ENCODE measurements at places on chromosomes 1 and 21.

DNA sequence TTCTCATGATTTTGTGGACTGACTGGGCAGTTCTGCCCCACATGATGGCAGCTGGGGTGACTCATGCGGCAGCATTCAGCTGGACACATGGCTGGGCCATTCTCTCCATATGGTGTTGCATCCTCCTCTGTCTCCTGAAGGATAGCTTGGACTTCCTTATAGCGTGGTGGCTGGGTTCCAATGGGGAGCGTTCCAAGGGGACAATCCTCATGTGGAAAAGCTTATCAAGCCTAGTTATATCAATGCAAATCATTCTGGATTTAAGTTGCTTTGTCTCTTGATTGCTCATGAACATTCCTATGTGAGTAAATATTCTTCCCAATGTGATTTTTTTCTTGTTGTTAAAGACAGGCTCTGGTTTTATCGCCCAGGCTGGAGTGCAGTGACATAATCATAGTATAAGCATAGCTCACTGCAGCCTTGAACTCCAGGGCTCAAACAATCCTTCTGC is 13.2 kb upstream of the SLC2A1 start:
- no peak for DNase-seq

DNA sequence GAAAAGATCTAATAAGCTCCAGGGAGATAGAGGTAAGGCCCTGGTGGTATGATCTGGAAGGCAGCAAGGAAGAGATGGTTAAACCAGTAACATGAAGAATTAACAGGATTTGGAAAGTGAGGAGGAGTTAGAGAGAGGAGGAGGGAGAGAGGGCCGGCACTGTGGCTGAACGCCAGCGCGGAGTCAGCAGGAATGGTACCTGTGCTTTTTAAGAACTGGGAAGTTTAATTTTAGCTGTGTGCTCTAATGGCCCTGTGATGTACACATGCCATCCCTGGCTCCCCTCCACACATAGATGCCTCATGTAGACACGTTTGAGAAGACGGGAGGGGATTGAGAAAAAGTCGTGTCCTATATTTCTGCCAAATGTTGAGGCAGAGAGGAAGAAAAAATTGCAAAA is 13.8 kb upstream of the AVPR1B start:
- DNase-seq: no peak

- no peak for DNase-seq
Measured at GRCh38 chr1:201305815-201306214, 22.5 kb downstream of the PKP1 start.

DNA sequence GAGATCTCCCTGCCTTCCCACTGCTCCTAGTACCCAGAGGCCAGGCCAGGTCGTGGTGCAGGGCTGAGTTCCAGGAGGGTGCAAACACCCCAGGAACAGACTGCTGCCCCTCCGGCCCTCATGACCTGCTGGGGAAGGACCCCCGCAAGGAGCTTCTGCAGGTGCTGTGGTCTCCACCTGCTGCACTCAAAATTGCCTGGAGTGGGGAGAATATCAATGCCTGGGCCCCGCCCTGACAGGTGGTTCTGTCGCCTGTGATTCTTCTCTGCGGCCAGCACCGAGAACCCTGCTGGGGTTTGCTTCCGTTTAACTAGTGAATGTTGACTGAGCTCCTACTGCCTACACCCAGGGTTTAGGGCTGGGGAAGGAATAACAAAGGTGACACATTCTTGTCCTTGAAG is 2.1 kb upstream of the TFF3 start:
- no peak for DNase-seq

GRCh38 chr1:224619209-224619608 is 3.1 kb downstream of the CNIH3 start:
- no peak for DNase-seq

- no peak for DNase-seq
Measured at GRCh38 chr1:238226810-238227209, 336.1 kb upstream of the ZP4 start.

DNA sequence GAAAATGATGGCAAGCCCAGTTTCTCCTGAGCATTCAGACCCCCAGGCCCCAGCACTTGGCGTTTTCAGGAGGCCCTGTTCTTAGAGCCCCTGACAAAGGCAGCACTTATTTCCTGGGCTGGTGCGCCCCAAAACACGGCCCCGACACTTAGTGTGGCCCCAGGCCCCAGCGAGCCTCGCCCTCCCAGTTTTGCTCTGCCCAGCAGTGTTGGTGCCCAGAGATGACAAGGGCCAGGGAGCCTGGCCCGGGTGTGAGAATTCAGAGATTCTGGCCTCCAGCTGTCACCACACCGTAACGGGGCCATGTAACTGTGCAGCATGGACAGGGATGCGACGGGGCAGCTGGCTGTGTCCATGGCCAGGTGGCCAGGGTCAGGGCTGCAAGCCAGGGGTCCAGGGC is 18.0 kb upstream of the ARHGEF16 start:
- DNase-seq: no peak

GRCh38 chr1:27150641-27151040 is 4.3 kb downstream of the SLC9A1 start:
- no peak for DNase-seq

DNA sequence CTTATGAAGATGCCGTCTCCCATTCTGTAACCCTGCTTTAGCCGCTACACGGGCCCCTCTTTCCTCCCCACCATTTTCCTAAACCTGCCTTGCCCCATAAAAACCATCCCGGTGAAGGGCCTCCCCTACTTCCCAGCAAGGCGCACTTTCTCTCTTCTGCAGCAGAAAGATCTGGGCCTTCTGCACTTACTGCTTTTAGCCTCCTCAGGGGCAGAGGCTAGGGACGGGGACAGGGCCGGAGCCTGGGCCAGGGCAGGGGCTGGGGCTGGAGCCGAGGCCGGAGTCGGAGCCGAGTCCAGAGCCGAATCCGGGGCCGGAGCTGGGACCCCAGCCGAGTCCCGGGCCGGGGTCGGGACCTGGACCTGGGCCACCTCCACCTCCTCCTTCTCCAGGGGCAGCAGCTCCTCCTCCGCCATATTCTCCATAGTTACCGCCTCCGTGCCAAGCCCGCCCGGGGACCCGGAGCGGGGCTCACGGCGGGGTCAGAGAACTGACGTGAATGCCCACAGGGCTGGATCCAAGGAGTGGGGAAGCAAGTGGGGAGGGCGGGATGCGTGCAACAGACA is 382 bp downstream of the TRMT1L start:
- DNase-seq: no peak

- no peak for DNase-seq
Measured at GRCh38 chr1:227958617-227959324, 11.0 kb upstream of the WNT9A start.

All from CD4-positive, alpha-beta T cell treated with Interferon gamma for 1 hour (primary cell).